ENCODE measurements at places on chromosomes 2 and 18.

DNA sequence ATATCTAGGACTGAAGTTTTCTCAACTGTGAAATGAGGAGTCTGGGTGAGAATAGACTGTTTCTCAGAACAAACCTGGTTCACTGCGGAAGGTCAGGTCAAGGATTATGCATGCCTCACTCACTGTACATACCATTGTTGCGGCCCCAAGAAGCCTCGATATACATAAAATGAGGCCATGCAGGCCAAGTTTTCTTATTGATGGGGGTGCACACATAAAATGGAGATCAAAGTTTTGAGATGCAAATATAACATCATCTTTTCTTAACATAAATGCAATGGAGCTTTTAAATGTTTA lies 1366.1 kb upstream of the CELF4 start:
- no peak for DNase-seq

DNA sequence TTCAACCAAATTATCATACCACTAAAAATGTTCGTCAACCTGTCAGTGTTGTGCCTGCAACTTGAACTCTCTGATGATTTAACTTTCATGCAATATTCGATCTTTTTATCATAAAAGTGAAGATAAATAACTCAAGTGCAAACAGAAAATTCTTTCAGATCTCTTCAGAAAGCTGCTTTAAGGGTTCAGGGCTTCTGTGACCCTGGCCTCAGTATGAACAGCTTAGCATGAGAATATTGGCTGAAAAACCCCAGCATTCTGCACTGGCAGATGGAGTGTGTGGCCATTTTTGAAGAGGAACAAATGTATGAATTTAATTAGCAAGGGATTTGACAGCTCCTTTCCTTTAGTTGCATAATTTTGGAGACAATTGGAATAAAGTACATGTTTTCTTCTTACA lies 851.4 kb upstream of the SOX11 start:
- DNase-seq: no peak

- DNase-seq: no peak
Measured at GRCh38 chr2:104745846-104746245, 108.1 kb upstream of the POU3F3 start.

- DNase-seq: no peak
Measured at GRCh38 chr2:96895746-96896651, 26.1 kb upstream of the SEMA4C start.

GRCh38 chr2:61816480-61817355 lies 37.1 kb downstream of the FAM161A start:
- DNase-seq: no peak

DNA sequence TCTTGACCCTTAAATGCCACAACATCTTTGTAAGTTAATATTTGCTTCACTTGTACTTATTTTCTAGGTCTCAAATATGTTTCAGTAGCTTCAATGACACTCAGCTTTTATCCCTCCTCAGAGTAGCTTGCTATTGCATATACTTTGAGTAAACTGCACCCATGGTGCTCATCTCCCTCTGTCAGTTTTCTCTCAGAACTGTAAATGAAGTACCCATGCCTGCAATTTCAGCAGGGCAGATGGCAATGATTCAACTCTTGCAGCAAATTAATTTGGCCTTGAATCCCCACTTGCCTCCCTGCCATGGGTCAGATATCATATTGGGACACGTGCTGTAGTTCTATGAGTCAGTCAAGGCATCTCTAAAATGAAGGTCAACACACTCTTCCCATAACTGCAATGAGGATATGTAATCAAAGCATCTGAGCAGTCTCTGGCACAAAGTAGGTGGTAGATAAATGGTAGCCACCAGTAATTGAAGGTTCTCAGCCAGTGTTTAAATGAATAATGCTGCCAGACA lies 225.8 kb downstream of the PIEZO2 start:
- DNase-seq: peak; percentile 67

GRCh38 chr2:101231240-101231639 lies 21.4 kb upstream of the CNOT11 start:
- no peak for DNase-seq

DNA sequence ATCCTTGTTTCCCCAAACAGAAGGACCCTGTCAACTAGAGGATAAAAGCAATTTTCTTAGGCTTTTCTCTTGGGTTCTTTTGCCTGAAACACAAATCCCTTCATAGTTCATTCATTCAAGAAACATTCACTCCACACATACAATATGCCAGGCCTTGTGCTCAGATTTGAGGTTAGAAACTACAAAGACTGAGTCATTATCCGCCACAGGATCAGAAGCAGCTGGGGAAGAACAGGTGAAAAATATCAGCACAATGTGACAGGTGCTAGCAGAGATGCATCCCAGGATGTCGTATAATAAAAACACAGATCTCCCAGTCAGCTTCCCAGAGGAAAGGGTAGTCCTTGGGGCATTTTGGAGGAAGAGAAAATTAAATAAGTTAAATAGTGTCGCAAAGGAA lies 172.4 kb downstream of the LRATD1 start:
- no peak for DNase-seq
